ENCODE measurements at places on chromosomes 12 and 14.
A peak's percentile ranks its signal among the peaks of the same experiment; 100 is the strongest.

- DNase-seq, result peak; percentile 67
Measured at GRCh38 chr12:52032446-52032803, 18.8 kb upstream of the NR4A1 start.

DNA sequence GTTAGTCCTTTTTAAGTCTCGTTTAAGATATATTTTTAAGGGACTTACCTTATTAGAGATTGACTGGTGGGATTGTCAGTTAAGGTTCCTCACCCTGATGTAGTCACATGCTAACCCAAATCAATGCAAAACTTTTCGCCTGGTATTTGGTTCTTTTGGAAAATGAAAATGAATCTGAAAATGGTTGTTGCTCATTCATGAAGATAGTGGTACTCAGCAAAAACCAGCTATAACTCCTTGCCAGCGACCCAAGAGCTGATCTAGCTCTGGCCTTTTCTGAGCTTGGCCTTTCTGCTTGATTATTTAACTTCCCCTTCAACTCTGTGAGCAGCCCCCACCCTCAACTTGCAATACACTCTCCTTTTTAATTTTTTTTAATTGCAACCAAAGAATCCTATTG is 85.0 kb upstream of the GTF2A1 start:
- no peak for DNase-seq

DNA sequence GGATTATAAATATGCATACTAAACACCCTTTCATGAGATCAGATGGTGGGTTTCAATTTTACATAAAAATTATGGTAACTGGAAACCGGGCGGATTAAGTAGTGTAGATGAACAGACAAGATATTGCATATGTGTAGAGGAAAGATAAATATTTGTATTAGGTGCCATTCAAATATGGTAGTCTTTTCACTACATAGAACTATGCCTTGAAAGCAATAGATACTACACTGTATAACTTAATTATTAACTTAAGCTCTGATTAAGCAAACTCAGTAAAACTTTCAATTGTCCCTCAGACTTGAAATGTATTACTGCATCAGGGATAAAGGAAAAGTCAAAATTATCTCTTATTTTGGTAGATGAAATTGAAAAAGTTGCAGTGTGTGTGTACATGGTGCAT is 1.9 kb downstream of the PTPN21 start:
- no peak for DNase-seq

- no peak for DNase-seq
Measured at GRCh38 chr12:79114896-79115295, 250.3 kb downstream of the SYT1 start.

GRCh38 chr12:3772380-3772779 is 19.5 kb upstream of the CRACR2A start:
- DNase-seq, result peak; percentile 25
